Muscle of arm (tissue), 14 donors: ENCODE measurements at places on chromosomes 3 and 15.

DNA sequence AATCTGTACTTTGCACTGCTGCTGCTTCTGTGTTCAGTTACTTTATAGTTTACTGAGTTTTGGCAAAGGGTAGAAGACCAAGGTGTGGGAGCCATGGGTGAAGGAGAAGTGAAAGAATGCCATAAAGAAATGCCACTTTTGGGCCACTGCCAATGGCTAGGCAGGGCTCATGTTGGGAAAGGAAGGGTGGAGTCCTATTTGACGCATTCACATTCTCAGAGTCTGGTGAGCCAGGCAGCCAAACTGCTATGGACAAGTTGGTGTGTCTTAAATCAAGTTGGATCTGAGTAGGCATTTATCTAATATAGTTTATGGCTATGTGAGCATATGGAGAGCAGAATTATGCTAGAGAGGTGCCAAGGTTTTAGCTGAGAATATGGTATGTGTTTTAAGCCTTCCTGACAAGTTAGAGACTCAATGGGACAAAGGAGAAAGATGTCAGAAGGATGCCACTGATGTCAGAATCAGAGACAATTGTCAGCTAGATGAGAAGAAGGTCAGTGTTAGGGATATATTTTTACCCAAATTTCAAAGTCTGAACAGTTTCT, 296.1 kb downstream of the AGBL1 start:
- DNase-seq = no peak

- DNase-seq = peak; percentile 45
These were observed 240.8 kb upstream of the KCNMB2 start for GRCh38 chr3:178295292-178295912.

- no peak for DNase-seq
These were observed 7.5 kb downstream of the TMEM40 start for GRCh38 chr3:12751571-12751970.

GRCh38 chr3:144482876-144483275, 511.3 kb downstream of the DIPK2A start:
- DNase-seq = no peak

GRCh38 chr3:14031271-14031670, 93.4 kb downstream of the CHCHD4 start:
- no peak for DNase-seq

GRCh38 chr3:69178838-69179739, 56.7 kb upstream of the LMOD3 start:
- DNase-seq = no peak

DNA sequence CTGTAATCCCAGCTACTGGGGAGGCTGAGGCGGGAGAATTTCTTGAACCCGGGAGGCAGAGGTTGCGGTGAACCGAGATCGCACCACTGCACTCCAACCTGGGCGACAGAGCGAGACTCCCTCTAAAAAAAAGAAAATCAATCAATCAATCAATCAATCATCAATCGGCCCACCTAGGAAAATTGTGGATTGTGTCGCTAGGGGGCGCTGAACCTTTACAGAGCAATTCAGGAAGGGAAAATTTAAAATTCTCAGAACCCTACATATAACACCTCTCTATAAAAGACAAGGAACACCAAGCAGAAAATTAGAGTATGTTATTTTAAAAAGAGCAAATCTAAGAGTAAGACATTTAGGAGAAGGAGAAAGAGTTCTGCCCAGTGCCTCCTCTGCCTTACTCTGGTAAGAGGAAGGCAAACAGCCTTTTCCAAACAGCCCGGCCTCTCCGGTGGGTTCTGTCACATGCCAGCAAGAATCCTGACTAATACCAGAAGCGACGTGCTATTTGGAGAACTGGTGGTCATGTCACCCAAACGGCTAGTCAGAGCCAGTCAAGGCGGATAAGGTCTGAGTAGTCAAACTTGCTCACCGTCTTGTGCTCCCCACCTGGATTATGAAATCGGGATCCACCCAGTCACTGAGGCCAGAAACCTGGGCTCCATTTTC, 22.3 kb upstream of the SMCO1 start:
- peak; percentile 33 for DNase-seq

- DNase-seq = no peak
These were observed 336.7 kb downstream of the LRTM1 start for GRCh38 chr3:54591157-54591556.

- DNase-seq = no peak
These were observed 7.4 kb upstream of the SH3BP5 start for GRCh38 chr3:15339786-15340215.

- no peak for DNase-seq
These were observed 40.1 kb upstream of the MUC13 start for GRCh38 chr3:124974691-124975090.

GRCh38 chr3:188656196-188656982, 502.4 kb downstream of the LPP start:
- DNase-seq = no peak

GRCh38 chr3:135145581-135145980, 350.5 kb downstream of the EPHB1 start:
- no peak for DNase-seq

DNA sequence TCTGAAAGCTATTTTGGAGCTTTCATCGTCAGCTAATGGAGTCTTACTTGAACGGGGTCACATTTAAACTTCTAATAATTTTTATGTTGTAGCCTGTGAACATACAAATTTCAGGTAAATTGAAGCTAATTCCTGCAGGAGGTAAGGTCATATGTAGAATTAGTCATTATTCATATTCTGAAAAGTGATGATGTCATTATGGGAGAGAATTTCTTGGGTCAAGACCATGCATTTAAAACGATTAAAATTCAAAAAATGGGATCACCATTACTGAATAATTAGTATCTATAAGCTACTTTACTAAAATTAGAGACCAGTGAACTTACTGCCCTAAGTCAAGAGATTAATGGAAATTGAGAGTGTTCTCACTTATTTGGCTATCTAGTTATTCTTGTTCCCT, 120.4 kb downstream of the CHL1 start:
- DNase-seq = no peak

GRCh38 chr3:20028905-20029331, 11.3 kb upstream of the KAT2B start:
- no peak for DNase-seq

DNA sequence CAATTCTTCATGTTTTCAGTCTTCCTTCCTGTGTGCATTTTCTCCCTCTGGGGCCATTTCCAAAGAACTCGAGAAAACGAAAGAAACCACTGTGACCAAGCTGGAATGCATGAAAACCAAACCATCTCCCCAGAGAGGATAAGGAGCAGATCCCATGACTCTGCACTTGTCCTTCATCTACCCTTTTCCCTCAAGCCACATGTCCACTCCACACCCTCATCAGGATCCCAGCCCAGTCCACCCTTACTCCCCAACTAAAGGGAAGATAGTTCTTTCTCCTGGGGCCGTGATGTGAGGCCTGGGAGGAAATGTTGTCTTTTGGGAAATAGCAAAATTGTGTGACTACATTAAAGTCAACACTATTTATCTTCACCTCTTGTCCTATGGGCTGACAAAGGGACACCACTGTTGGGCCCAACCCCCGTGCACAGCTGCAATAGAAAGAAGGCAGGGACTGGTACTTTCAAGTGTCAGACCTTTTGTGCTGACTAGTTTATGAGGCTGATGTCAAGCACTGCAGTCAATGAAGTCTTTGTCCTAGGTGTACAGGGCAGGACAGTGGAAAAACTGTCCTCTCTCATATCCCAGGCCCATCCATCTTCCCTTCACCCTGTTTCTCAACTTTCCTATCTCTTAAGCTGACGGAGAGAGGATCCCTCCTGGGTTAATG, 487.1 kb upstream of the NR2F2 start:
- DNase-seq = no peak

DNA sequence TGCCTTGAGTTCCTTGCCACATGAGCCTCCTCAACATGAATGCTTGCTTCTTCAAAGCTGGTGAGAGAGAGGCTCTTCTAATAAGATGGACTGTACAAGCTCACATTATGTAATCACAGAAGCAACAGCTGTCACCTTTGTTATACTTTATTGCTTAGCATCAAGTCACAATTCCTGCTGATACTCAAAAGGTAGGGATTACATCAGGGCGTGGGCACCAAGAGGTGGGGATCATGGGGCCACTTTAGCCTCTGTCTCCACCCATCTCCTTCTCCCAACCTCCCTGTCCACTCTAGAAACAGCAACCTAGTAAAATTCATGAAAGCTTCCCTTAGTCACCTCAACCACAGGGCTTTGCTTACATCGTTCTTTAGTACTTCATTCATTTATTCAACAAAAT, 95.9 kb downstream of the FAM43A start:
- DNase-seq = no peak

DNA sequence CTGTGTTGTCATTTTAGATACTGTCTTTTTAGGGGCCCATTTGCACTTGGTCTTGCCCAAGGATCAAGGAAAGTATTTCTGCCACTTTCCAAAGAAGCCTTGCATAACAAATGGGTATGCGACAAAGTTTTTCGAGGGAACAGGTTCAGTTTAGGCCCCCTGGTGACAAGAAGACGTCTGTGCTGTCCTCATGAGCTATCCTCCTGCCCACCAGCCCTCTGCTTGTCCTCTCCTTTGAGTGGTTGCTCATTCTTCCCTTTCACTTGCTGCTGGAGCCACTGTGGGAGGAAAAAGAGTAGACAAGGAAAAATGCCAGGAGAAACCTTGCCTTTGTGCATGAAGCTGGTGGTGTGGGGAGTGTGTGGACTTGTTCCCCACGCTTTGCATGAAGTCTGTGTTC, 171.9 kb downstream of the CACNA2D3 start:
- no peak for DNase-seq

GRCh38 chr15:59437142-59437816, 707 bp upstream of the FAM81A start:
- DNase-seq = no peak

DNA sequence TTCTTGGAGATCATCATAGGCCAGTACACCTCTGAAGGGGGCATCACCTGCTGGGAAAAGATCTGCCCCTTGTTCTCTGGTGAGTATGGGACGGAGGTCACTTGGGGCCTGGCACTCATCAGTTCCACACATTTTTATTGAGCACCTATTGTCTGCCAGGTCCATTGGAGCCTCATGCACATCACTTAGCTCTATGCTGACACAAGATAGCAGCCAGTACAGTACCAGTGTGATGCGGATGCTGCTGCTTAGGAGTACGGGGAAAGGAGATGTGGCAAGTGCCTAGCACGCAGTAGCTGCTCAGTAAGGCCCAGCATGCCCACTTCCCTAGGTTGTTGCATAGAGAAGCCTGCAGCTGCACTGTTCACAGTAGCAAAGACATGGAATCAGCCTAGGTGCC, 43.4 kb downstream of the SLC6A6 start:
- DNase-seq = no peak

- DNase-seq = no peak
These were observed 28.9 kb downstream of the RARB start for GRCh38 chr3:25456723-25457670.

DNA sequence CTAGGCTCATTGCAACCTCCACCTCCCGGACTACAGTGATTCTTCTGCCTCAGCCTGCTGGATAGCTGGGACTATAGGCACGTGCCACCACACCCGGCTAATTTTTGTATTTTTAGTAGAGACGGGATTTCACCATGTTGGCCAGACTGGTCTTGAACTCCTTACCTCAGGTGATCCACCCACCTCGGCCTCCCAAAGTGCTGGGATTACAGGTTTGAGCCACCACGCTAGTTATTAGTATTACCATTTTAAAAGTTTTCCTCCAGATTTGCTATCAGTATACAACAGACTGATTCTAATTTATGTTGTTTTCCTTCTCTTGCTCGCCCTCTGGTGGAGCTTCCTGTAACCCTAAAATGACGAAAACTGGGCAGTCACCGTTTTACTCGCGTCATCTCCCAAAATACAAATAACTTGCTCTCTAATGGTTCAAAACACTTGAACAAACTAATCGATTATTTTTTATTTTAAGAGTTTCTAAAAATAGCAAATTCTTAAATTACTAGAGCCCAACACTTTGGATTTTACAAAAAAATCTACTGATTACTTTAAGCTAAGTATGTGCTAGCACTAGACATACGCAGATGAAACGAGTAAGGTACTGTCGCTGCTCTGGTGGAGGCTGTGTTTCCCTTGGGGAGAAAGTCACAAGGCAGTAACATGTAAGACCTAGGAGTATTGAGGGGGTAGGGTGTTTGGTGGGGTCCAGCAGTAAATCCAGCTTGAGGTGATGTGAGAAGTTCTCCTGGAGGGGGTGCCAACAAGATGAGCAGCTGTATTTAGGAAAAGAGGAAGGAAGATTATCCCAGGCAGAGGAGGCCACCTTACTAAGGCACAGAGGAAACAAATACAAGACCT, 203.3 kb downstream of the MBNL1 start:
- peak; percentile 81 for DNase-seq

DNA sequence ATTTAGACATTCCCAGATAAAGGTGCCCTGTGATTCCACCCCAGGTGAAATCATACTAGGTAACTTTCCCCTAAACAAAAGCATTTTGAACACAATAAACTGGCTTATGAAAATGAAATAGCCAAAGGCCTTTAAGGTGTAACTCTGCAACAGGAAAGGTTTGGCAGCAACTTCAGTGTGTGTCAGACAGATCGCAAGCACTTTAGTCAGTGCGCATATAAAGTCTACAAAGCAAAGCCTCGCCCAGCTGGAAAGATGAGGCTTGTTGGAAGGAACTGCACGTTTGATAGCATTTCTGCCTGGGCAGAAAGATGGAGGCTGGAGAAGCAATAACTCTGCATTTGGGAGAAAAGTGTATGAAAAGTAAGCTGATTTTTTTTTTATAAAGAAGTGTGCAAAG, 57.9 kb downstream of the PRICKLE2 start:
- no peak for DNase-seq

DNA sequence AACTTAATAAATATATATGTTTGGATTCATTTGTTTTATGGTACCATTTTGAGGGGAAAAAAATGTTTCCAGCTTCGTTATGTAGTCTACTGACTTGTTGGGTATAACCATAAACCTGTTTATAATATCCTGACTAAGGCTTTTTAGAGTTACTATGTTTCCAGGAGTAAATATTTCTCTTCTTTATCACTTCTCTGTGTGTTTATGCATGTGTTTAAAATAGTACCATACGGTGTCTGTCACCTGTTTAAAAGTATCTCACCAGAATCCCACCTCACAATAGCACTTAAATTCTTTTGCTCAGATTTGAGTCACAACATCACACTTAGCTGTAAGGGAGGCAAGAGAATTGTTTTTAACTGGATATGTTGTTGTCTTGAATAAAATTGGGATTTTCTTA, 15.1 kb downstream of the LACTB start:
- DNase-seq = no peak

DNA sequence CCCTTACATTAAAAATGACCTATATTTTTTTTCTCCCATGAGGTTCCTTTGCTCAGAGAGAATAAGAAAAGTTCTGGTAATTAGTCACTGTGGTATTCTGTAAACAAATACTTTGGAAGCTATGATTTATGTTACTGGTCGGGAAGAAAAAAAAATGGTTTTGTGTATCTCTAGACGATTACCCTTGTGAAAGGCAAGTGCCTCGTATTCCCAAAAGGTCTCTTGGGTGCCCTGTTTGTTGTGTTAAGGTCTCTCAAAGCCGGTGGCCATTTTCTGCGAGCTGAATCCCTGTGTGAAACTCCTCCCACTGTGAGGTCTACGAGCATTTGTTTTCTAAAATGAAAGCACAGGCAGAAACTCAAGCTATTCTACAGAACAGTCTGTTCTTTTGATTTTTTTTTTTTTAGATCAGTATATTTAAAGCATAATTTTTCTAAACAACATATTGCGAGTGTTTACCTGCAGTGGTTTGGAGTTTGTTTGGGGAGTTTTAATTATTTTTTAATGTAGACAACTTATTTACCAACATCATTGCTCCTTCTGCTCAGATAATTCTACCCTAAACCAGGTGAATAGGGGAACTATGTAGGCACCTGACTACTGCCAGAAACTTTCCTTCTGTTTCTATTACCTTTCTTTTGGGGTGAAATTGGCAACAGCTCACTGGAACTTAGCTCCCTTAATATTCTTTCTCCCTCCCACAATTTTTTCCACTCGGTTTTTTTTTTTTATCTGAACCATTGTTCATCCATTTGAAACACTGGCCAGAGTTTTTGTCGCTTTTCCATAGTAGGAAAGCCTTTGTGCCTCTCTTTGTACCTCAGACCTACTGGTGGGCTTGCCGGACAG, 44.0 kb downstream of the ZBTB38 start:
- DNase-seq = peak; percentile 76
